Right ventricle myocardium superior (tissue), 1 donor: ENCODE measurements at places on chromosomes 6 and 20.

GRCh38 chr6:44704240-44705150 is 317.0 kb downstream of the CDC5L start:
- no peak for DNase-seq

DNA sequence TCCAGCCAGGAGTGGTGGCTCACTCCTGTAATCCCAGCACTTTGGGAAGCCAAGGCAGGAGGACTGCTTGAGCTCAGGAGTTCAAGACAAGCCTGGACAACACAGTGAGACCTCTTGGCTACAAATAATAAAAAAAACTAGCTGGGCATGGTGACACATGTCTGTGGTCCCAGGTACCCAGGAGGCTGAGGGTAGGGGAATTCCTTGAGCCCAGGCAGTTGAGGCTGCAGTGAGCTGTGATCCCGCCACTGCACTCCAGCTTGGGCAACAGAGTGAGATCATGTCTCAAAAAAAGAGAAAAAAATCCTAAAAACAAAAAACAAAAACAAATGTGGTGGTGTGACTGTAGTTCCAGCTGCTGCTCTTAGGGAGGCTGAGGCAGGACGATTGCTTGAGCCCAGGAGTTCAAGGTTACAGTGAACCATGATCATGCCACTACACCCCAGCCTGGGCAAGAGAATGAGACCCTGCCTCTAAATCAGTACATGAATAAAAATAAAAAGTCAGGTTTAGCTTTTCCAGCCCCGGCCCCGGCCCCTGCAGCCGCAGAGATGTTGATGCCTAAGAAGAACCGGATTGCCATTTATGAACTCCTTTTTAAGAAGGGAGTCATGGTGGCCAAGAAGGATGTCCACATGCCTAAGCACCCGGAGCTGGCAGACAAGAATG is 13.5 kb upstream of the SNRPC start:
- no peak for DNase-seq

- no peak for DNase-seq
These were observed 61.1 kb upstream of the SPDEF start for GRCh38 chr6:34617231-34617630.

GRCh38 chr6:157954150-157955117 is 27.2 kb upstream of the SYNJ2 start:
- no peak for DNase-seq

DNA sequence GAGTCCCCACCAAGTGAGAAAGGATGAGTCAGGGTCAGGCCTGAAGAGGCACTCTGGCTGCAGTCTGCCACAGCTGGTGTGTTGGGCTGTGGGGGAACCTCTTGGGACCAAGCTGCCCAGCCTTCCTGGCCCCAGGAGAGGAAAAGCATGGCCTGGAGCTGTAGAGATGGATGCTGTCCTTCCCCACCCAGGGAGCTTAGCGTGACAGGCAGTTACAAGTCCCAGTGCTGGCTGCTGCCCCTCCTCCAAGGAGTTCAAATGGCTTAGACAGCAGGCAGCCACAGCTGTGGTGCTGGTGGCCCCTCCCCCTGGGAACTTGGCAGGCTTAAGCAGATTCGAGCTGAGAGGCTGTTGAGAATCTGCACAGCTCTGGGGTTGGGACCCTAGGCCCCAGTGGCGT is 253.2 kb downstream of the PLCB1 start:
- peak; percentile 44 for DNase-seq

DNA sequence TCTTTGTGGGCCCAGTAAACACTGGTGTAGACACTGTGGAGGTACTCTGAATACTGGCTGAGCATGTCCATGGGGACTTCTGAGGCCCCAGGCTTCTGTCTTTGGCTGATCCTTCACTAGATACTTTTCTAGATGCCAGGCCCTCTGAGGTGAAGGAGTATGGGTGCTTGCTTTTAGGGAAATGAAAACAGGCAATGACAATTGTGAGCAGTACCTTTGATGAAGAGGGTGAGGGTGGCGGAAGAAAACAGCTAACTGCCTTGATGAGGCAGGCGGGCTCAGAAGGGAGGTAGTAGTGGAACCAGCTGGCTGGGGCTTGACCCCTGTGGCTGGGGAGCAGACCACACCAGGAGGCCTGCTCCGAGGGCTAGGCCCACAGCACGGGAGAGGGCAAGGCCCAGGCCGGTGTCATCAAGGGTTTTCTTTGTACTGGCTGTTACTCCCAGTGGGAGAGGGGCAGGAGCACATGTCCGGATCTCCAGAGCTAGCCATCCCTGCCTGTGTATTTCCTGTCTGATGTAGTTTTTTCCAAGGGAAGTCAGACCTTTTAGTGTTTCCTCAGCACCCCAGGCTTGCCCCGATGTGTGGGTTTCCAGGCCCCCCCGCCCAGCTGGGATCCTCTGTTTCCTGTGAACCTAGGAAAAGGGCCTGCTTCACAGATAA is 3.9 kb downstream of the PLCG1 start:
- peak; percentile 66 for DNase-seq

DNA sequence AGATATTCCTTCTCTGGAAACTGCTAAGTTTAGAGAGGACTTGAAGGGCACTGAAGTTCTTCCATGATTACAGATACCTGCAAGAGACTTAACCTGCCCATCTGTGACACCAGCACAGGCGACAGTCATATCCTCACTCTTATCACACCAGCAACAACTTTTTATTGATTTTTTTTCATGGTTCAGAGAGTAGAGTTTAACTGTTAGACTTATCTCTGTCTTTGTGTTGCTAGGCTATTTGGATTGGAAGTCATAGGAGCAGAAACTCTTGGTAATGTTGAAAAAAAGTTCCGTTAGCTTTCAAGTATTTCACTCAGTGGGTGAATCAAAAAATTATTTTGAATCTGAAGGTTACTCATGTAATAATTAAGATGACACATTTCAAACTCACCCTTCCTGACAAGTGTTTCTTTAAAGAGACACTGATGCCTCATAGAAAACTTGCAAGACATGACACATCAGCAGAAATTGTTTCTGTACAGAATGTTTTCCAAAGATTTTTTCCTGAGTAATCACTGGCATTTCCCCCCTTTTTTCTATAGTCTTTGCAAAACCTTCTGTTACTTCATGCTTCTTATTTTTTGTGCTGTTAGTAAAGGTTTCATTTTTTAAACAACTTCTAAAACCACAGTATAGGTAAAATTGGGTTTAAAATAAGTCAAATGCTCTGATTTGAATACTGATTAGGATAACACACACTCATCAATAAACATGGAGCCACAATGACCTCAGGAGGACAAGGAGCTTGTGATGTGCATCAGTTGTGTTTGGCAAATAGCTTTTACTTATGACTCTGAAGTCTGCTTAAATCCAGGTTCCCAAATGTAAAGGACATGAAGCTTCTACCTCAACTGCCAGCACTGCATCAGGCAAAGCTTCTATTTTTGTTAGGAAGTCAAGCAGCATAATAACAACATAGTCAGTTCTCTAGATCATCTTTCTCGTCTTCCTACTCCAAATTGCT is 252.9 kb upstream of the MAN1A1 start:
- DNase-seq: no peak

DNA sequence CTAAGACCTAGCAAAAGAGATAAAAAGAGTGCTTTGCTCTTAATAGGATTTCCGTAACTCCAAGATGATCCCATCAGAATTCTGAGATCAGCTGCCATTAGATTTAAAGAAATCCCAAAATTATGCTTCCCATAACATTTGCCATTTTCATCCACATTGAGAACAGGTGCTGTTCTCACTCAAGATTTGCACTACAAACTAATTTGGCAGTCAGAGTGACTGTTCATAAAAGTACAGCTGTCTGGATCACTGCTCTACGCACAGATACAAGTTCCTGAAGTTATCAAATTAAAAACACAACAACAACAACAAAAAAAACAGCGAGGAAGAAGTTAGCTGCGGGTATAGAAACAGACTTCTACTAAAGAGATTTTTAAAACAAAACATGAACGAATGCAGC is 58.1 kb downstream of the ASCC3 start:
- no peak for DNase-seq

DNA sequence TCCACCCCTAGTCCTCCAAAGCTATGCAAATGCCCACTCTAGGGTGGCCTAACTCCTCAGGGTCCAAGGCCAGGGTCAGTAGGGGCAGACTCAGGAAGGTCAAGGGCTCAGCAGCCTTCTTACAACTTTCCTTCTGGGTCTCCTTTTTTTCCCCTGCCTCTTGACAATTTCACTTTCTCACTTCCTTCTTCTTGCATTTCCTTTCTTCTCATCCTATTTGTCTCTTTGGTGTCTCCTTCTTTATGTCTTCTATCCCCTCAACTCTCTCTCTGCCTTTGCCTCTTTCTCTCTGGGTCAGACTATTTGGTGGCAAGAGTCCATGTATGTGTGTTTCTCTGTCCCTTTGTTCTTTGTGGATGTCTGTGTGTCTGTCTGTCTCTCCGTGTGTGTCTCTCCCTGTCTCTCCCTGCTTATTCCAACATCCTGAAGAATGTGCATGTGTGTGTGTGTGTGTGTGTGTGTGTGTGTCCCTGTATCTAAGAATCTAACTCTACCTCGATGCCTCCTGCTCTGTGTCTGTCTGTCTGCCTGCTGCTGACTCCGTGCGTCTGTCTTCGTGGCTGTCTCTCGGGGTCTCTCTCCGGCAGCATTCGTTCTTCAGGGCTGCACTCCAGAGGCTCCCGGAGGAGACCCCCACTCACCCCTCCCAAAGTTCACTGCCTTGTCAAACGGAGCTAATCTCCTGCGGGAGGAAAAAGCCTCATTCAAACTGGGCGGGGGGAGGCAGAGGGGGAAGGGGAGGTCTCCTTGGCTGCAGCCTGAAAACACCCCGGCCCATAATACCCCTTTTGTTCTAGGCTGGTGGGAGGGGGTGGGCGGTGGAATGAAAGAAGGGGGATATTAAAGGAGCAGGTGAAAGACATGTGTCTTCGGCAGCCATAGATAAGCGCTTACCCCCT is 51.7 kb upstream of the FOXP4 start:
- no peak for DNase-seq

- no peak for DNase-seq
These were observed 184.5 kb upstream of the TCF21 start for GRCh38 chr6:133704371-133704770.

- no peak for DNase-seq
These were observed 60.6 kb downstream of the SSR1 start for GRCh38 chr6:7252390-7252789.

DNA sequence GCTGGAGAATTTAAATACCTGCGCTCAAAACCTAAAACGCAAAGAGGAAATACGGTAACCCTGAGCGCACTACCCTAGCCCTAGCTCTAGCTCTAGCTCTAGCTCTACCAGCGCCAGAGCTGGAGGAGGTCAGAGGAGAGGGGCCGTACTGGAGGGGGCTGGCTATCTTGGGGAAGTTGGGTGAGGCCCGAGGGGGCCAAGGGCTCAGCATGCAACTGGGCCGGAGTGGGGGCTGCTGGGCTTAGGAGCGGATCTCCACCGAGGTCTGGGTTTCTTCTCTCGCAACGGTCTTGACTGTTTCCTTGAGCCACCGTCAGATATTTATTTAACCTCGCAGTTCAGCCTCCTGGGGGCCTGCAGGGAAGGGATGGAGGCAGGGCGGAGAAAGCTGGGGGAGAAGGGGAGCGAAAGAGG is 91.0 kb downstream of the NCR2 start:
- DNase-seq: no peak

- peak; percentile 74 for DNase-seq
These were observed 1.9 kb downstream of the JARID2 start for GRCh38 chr6:15247500-15248450.

DNA sequence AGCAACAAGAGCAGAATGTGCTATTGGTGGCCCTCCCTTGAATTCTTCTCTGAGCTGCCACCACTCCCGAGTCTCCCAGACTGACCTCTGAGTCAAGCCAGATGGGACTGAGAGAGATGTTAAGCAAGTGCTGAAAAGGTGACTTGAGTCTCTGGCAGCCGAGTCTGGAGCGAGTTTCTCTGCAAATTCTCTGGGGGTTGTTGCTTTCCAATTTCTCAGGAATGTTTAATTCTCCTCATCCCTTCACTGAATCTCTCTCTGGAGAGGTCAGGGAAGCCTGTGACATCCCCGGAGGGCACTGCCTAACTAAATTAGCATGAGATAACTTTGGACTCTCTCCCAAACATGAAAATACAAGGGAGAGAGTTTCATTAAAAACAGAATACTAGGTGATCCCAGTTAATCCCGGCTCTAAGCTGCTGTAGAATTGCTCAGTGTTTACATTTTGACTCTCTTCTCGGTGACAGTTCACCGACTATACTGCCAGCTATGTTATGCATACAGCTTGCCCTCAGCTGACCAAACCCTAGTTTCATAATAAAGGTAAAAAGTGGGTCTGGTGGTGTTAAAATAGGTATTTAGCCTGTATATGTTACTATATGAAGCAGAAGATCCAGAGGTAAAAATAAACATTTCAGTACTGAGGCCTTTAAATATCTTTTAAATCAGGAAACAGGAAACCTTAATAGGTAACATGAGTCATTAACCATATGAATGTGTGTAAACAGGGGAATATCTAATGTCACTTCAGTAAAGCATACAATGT is 157.9 kb downstream of the FOXC1 start:
- peak; percentile 49 for DNase-seq

DNA sequence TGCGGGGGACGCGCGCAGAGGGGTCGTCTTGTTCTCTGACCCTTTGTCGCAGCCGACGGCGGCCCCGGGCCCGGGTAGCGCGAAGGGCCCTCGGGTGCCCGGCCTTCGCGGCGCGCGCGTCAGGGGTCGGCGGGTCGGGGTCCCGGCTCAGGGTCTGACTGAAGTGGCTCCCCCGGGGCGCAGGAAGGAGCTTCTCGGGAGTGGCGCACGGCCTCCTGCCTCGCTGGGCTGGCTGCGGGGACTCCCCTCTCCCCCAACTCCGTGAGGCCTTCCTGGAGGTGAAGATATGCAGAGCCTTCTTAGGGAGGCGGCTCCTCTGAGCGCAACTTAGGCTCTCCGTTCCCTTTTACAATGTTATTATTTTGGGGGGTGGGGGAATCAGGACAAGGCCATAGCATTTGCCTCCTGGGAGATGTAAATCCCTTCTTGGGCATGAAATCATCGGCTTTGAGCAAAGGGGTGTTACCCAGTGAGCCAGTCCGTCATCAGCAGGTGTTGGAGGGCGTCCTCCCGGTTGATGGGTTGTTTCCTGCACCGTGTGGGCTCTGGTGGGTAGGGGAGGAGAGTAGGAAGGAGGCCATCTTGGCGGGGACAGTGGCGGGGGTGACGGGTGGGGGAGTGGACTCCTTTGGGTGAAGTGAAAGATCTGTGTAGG is 523 bp downstream of the CDS2 start:
- peak; percentile 54 for DNase-seq

GRCh38 chr6:6686176-6686575 is 97.7 kb downstream of the LY86 start:
- DNase-seq: no peak
